Glomerular endothelial cell (primary cell): ENCODE measurements at places on chromosomes 13 and 19. TPM values are rescaled to one million over a fixed set of nuclear protein-coding genes. Genes with fewer than 3 reads are reported as not detected.

Gene ZNF677
- 18.7 and 28.1 TPM in 2 replicates for total RNA-seq

Gene ZNF564
- total RNA-seq, result 3.4 and 6.2 TPM in 2 replicates

Gene RPL18
- 1,686 and 2,007 TPM in 2 replicates for total RNA-seq

Gene THSD8
- total RNA-seq, result not detected in 2 replicates

Gene IRGC
- total RNA-seq, result not detected in 2 replicates

Gene NAPA
- 143 and 156 TPM in 2 replicates for total RNA-seq

Gene ZNF497
- 0.58 and 1.2 TPM in 2 replicates for total RNA-seq

Gene LIN7B
- 5.4 and 7.7 TPM in 2 replicates for total RNA-seq

Gene CFAP97D2
- total RNA-seq, result not detected in 2 replicates

Gene TMEM161A
- 22.0 and 22.6 TPM in 2 replicates for total RNA-seq

Gene LILRB2
- not detected in 2 replicates for total RNA-seq

Gene ATXN8OS
- not detected in 2 replicates for total RNA-seq

Gene MTUS2
- 0.06 TPM in 1 of 2 replicates, not detected in the other for total RNA-seq

Gene CYP2B6
- total RNA-seq, result not detected in 2 replicates

Gene IGFL3
- total RNA-seq, result not detected in 2 replicates

Gene CYP4F8
- total RNA-seq, result not detected in 2 replicates

Gene RNF17
- total RNA-seq, result 0.58 TPM in 1 of 2 replicates, not detected in the other

Gene TINCR
- total RNA-seq, result not detected in 2 replicates

Gene ZNF274
- total RNA-seq, result 20.6 and 33.3 TPM in 2 replicates

Gene ABCA7
- 11.8 and 13.3 TPM in 2 replicates for total RNA-seq

Gene ZNF582
- 1.2 and 4.0 TPM in 2 replicates for total RNA-seq

Gene CGB5
- not detected in 2 replicates for total RNA-seq

Gene LRRC63
- 0.06 TPM in 1 of 2 replicates, not detected in the other for total RNA-seq

Gene OPA3
- 14.9 and 16.6 TPM in 2 replicates for total RNA-seq

Gene KLK13
- not detected in 2 replicates for total RNA-seq

Gene DHDH
- not detected in 2 replicates for total RNA-seq

Gene RAB3A
- 2.6 and 4.1 TPM in 2 replicates for total RNA-seq

Gene DCT
- not detected in 2 replicates for total RNA-seq

Gene ZNF730
- 0.44 and 2.0 TPM in 2 replicates for total RNA-seq

Gene ADGRL1
- 8.3 and 11.4 TPM in 2 replicates for total RNA-seq

Gene MISP3
- 0.41 and 0.78 TPM in 2 replicates for total RNA-seq

Gene KLK3
- total RNA-seq, result not detected in 2 replicates

Gene COX7A1
- total RNA-seq, result 4.8 and 26.8 TPM in 2 replicates

Gene ZIC5
- not detected in 2 replicates for total RNA-seq

Gene NMRK2
- not detected in 2 replicates for total RNA-seq

Gene CRB3
- total RNA-seq, result 0.34 TPM in 1 of 2 replicates, not detected in the other
